Islet precursor cell (in vitro differentiated cells): ENCODE measurements at places on chromosomes 1 and 21.
A peak's percentile ranks its signal among the peaks of the same experiment; 100 is the strongest.

DNA sequence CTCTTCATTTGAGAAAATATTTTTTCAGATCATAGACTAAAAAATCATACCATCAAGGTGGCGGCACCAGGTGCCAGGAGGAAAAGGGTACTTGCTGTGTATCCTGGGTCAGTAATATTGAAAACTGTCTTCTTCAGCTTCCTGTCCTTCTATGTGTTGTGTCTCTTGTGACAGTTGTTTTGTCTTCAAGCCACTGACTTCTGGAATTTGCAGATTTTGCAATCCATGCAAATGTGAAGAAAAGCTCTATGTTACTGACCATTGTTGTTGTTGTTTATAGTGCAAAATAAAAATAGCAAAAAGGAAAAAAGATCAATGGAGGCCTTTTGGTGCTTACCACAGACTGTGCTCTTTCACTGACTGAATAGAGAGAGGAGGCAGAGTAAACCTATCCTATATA is 83.2 kb upstream of the RHOU start:
- DNase-seq = no peak

DNA sequence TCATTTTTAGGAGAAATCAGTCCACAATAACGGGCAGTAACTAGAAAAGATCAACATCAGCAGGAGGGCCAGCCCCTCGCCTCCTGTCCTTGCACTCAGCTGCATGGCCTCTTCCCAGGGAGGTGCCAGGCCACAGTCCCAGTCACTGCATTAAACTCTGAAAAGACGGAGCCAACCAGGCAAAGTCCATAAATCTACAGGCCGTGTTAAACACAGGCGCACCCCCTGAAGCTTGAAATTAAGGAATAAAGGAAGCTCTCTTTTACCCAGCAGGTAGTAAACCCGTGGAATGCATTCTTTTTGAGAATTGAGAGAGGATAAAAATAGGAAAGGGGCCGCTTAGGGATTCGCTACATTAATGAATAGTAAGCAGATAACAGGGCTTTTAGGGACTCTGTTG is 18.4 kb downstream of the H6PD start:
- DNase-seq = peak; percentile 57

DNA sequence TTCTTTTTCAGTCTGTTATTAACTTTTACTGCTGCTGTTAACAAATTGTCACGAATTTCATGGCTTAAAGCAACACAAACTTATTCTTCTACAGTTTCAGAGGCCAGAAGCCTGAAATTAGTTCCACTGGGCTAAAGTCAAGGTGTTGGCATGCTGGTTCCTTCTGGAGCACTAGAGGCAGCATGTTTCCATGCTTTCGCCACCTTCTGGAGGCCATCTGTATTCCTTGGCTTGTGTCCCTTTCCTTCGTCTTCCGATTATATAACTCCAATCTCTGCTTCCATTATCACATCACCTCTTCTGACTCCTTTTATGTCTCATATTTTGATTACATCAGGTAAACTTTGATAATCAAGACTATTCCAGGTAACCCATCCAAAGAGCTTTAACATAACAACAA is 1742.1 kb downstream of the BRINP3 start:
- DNase-seq = no peak

- peak; percentile 75 for DNase-seq
Measured at GRCh38 chr1:116910379-116911187, 867 bp downstream of the PTGFRN start.

GRCh38 chr1:204301171-204301957 is 58.4 kb downstream of the PLEKHA6 start:
- DNase-seq = peak; percentile 64

GRCh38 chr1:28577738-28578536 is 14.1 kb upstream of the RAB42 start:
- DNase-seq = no peak

DNA sequence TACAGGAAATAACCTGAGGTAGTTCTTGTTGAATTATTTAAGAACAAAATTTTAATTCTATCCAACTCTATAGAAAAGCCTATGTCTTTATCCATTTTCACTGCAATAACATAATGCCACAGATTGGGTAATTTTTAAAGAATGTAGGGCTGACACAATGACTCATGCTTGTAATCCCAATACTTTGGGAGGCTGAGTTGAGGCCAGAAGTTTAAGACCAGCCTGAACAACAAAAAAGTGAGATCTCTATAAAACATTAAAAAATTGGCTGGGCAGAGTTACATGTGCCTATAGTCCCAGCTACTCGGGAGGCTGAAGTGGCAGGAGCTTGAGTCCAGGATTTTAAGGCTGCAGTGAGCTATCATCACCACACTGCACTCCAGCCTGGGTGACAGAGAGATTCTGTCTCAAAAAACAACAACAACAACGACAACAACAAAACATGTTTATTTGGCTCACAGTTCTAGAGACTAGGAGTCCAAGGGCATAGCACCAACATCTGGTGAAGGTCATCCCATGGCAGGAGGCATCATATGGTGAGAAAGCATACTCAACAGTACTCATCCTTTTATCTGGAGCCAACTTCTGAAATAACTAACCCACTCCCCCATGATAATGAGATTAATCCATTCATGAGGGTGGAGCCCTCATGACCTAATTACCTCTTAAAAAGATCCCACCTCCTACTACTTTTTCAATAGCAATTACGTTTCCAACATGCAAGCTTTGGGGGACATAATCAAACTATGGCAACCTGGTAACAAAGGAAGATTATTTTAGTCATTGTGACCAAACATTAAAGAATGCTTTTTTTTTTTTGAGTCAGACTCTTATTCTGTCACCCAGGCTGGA is 59.6 kb downstream of the ABL2 start:
- DNase-seq = no peak

GRCh38 chr1:172360985-172361384 is 59.5 kb upstream of the C1orf105 start:
- peak; percentile 66 for DNase-seq

DNA sequence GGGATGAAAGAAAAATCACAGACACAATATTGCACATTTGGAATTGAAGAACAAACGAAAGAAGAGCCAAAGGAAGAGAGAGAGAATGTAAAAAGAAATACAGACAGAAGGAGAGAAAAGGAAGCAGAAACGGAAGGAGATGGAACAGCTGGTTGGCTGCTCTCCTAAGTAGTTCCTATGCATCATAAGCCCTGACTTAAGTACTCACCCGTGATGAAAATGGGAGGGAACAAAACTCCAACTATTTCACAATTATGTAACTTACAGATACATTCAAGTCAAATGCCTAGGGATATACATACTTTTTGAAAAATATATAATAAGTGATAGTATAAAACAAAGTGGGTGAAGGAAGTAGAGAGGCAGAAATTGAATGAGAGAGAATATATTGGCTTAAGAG is 88.5 kb downstream of the TTLL7 start:
- DNase-seq = no peak

- no peak for DNase-seq
Measured at GRCh38 chr1:153310526-153310925, 2.2 kb downstream of the PGLYRP3 start.

DNA sequence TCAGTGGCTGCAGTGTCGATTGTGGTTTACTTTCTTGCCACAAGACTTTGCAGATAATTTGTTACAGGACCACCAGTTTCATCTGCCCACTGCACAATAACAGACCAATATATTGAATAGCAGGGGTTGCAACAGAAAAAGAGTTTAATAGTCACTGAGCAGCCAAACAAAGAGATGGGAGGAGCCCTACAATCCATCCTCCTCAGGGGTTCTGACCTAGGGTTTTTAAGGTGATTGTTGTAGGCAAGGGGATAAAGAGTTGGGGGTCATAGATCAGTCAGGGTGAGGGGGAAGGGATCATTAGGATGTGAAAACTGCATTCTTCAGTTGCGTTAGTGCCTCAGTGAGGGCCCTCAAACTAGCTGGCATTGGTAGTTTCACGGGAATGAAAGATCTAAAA is 110.7 kb upstream of the OLFM3 start:
- DNase-seq = no peak
